M059J (cell line): ENCODE measurements at places on chromosomes 2 and 18.

- no peak for DNase-seq
Measured at GRCh38 chr2:84999553-84999955, 28.6 kb downstream of the KCMF1 start.

- DNase-seq = no peak
Measured at GRCh38 chr2:98923244-98923940, 12.6 kb downstream of the CRACDL start.

DNA sequence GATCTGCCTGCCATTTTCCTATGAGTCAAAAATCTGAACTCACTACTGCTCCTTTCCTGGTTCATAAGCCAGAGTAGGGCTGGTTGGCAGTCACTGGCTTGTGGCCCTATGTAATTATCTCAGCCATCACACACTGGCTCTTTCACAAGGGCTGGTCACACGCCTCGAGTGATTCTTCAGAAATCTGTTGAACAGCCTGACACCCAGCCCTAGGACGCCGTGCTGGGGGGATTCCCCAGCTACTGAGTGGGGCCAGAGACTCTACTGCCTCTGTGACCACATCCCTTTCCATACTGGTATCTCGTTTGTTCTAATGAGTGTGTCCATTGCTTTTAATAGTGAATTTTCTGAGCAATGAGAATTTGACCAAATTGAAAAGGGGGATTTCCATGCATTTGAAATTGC, 45.8 kb upstream of the RBM44 start:
- no peak for DNase-seq

DNA sequence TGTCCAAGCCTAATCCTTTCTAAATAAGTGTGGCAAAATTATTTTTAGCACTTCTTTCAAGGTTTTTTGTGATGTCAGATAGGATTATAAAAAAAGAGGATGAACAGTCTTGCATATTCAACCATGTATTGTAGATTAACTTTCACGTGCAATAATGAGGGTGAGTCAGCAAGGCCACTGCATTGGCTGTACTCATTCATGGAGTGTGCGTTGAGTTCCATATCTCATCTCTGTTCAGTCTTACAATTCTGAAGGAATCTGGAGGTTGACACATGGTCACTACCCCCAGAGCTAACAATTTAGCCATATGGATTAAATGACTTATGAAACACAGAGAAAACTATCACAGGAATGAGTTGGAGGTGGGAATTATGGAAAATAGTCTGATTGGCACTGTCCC, 810.5 kb downstream of the SLC4A3 start:
- no peak for DNase-seq

DNA sequence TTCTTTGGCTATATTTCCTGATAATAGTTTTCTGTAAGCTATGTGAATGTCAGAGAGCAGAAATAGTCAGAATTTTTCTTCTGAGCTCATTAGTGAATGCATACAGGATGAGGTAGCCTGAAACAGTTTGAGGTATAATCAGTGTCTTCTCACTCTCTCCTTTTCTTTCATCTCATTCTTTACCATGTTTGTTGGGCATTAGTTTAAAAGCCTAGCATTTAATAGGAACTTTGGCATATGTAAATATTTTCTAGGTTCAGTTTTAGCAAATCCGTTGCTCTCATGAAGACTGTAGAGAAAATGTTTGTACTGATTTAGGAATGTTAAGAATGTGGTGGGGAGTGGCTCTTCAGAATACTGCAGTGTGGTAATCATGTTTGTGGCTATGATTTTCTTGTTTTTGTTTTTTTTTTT, 119.4 kb downstream of the PARD3B start:
- DNase-seq = peak; percentile 67

- DNase-seq = no peak
Measured at GRCh38 chr18:12843420-12844350, 40.4 kb downstream of the PTPN2 start.

DNA sequence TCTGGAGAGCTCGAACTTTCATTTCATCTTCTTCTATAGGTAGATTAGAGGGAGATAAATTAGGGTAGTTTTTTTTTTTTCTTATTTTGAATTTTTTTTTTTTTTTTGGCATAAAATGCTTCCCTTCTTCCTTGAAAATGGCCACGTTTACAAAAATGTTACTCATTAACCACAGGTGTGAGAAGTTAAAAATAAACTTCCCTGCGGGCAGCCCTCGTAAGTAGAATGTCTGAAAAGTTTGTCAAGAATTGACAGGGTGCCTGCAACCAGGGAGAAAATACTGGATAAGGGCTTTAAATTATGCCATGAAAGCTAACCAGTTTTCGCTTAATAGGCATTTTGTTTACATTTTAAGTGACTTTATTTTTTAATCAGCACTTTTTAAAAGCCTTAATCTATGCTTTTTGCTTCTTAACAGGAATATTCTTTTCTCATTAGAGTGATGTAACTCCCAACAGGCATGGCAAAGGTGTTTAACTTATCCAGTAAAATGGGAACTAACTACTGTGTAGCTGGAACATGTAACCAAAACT, 4.2 kb upstream of the FN1 start:
- DNase-seq = peak; percentile 57

- DNase-seq = peak; percentile 26
Measured at GRCh38 chr2:191862156-191862775, 15.4 kb upstream of the CAVIN2 start.

GRCh38 chr2:194867328-194867727, 789.7 kb upstream of the SLC39A10 start:
- DNase-seq = peak; percentile 15

DNA sequence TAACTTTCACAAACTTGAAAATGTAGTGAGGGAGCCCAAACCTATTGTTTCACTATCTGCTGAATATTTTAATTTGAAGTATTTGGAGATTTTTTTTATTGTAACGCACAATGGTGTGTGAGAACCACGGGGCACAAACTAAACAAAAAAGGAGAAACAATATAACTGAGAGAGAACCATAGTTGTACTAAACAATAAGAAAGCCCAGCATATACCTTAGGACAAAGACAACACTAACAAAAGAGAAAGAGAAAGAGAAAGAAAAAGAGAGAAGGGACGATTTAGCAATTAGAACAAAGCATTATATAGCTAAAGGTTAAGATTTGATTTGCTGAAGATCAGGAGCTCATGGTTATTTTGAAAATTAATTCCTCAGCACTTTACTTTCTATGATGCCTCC, 906.0 kb upstream of the NXPH2 start:
- DNase-seq = no peak

- DNase-seq = no peak
Measured at GRCh38 chr2:153488072-153488471, 9.5 kb upstream of the RPRM start.

DNA sequence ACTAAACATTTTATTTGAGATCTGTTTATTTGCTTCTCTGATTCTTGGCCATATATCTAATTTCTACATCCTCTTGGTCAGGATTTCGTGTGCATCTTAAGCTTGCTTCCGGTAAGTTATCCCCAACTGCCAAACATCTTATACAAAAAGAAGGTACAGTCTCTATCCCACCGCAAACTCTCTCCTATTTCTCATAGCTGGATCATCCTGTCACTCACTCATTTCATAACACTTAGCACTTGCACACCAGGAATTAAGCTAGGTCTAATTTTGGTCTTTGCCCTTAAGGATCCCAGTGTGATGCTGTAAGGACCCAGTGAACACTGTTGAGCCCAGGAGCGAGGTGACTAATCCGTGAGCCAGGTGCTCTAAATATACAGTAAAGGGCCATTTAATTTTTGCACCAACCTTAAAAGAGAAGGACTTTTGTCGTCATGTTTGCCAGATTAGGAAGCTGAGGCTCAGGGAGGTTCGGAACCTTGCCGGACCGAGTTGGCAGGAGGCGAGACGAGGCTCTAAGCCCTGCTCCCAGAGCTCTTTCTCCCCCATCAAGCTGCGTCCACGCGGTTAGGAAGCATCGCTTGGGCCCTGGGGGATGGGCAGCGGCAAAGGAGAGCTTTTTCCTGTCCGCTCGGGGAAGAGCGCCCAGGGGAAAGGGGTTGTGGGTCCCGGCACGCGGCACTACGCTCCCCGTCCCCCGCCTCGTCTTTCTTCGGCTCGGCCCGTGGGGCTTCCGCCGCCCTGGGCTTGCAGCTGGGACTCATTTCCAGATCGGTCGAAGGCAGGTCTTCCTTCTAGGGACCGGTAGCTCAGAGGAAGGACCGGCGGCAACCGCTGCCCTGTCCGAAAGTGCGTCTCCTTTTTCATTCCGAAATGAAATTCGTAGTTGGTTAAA, 4.1 kb upstream of the ITPRIPL1 start:
- peak; percentile 40 for DNase-seq

DNA sequence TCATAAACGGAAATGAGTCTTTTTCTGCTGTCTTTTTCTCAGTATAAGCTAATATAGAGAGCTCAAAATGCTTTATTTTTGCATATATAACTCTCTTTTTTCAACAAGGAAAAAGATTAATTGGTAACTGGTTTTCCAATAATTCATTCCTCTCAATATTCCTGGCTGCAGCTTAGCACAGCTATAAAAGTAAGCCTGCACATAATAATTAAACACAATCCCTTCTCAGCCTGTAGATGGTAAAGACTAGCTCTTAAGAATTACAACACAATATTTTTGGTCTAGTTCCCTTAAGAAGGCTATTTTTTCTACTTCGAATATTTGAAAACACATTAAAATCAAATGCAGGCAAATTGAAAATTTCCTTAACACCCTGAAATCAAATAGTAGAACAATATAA, 258.0 kb downstream of the DOK6 start:
- no peak for DNase-seq

GRCh38 chr2:60125611-60126426, 427.6 kb downstream of the BCL11A start:
- no peak for DNase-seq

- peak; percentile 52 for DNase-seq
Measured at GRCh38 chr2:233329489-233330135, 22.0 kb downstream of the SAG start.

GRCh38 chr2:70855667-70856066, 20.1 kb upstream of the CD207 start:
- peak; percentile 66 for DNase-seq

- DNase-seq = peak; percentile 3
Measured at GRCh38 chr2:202541137-202541536, 93.6 kb upstream of the FAM117B start.

GRCh38 chr2:159832858-159833257, 34.9 kb upstream of the CD302 start:
- DNase-seq = no peak

DNA sequence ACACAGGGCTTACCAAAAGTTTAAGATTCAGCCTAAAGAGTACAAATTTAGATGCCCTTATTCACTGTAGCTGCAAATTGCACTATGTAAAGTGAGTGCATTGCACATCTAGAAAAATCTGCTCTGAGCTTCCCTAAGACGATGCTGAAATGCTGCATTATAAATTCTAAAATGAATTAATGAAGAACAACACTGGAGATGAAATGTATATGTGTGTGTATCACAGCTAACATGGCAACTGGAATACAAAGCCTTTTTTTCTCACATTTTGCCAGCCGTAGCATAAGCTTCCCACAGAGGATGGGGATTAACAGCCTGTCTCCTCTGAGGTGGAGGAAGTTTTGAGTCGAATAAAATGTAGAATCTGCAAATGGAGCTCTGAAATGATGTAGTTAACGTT, 338.3 kb upstream of the ZEB2 start:
- DNase-seq = no peak

- DNase-seq = peak; percentile 91
Measured at GRCh38 chr2:113858764-113859163, 31.1 kb upstream of the ACTR3 start.

GRCh38 chr2:43609290-43609918, 13.6 kb upstream of the THADA start:
- peak; percentile 55 for DNase-seq

GRCh38 chr2:67900826-67901225, 162.0 kb downstream of the C1D start:
- no peak for DNase-seq

DNA sequence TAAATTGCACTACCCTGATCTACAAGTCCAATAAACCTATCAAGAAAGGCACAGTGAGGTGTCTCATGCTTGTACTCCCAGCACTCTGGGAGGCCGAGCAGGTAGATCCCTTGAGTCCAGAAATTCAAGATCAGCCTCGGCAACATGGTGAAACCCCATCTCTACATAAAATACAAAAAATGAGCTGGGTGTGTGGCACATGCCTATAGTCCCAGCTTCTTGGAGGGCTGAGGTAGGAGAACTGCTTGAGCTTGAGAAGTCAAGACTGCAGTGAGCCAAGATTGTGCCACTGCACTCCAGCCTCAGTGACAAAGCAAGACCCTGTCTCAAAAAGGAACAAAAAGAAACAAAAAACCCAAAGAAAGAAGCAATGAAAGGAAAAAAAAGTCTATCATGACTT, 58.9 kb downstream of the ROCK2 start:
- no peak for DNase-seq

DNA sequence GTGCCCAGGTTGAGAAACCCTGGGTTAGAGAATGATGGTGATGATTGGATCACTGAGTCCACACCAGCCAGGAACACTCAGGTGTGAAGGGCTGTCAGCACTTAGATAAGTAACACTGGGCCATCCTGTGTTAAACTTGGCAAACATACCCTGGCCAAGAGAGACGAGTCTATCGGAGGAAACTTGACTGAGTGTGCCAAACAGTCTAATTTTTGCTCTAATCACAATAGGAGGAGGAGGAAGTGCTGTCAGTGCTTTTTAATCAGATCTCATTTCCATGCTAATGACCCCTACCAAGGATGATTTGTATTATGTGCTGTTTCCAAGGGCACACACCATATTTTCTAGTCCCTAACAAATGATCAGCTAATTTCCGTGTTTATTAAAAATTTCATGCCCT, 63.8 kb upstream of the SEC11C start:
- no peak for DNase-seq

GRCh38 chr18:58338961-58339592, 289.8 kb downstream of the ALPK2 start:
- DNase-seq = no peak

- no peak for DNase-seq
Measured at GRCh38 chr2:6602471-6602870, 263.2 kb downstream of the CMPK2 start.

DNA sequence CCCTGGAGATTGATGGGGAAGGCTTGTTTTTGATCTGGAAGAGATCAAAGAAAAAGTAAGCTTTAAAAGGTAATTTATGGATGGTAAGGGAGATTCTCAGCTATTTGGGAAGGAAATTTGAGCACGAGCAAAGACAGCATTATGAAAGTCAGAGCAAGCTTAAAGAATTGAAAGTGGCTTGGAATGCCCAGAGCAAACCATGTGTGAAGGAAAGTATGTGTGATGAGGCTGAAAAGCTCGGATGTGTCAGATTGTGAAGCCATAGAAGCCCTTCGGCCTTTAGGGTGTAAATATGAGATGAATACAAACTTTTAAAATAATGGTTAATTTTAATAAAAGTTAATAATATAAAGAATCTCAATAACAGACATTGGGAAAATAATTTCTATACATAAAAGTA, 377.4 kb upstream of the DSEL start:
- DNase-seq = no peak

- peak; percentile 41 for DNase-seq
Measured at GRCh38 chr2:242075168-242075567, 205.6 kb downstream of the RTP5 start.
